Urinary bladder (tissue), 4 donors: ENCODE measurements at places on chromosomes 4 and X. TPM values are rescaled to one million over a fixed set of nuclear protein-coding genes. Genes with fewer than 3 reads are reported as not detected.

The PCDH7 gene
- 121 TPM for total RNA-seq

The SMIM10 gene
- total RNA-seq = 9.6 TPM

The EXOC1L gene
- total RNA-seq = not detected

The CAPN6 gene
- 52.4 TPM for total RNA-seq

The OPHN1 gene
- 19.6 TPM for total RNA-seq

The MAGIX gene
- total RNA-seq = 1.9 TPM

The IL1RAPL2 gene
- total RNA-seq = 3.3 TPM

The GPR143 gene
- total RNA-seq = 0.79 TPM

The SPIN2B gene
- total RNA-seq = 11.9 TPM

The NPFFR2 gene
- total RNA-seq = 3.3 TPM

The AGTR2 gene
- 34.6 TPM for total RNA-seq

The CFP gene
- total RNA-seq = 0.79 TPM

The ZNF185 gene
- total RNA-seq = 9.7 TPM

The ZNF330 gene
- 36.1 TPM for total RNA-seq

DNA sequence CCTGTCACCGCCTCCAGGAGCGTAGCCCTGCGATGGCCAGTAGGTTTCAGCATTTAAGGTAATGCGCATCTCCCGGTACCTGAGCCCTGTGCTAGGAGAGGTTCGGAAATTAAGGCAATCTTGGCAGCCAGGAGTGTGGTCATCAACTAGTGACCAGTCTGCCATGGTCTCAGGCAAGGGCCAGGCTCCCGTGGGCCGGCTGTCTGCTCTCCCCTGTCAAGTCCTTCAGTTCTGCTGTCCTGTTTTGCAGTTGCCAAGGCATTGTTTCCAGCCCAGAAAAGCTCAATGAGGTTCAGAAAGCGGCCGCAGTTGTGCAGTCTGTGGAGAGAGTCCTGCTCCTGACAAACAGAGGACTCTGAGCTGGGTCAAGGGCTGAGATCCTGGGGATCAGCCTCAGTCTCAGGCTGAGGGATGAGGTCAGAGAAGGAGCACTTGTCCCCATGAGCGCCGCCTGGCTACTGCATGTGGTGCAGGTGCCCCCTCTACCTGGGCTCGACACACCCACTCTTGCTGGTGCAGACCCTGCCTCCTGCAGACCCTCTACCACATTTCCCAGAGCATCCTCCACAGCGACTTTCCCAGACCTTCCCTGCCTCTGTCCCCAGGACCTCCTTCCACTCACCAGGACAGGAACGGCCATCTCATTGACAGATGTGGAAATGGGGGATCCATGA is 53.4 kb upstream of the PSAPL1 start:
- DNase-seq = no peak

GRCh38 chrX:117989512-117989911 is 127.1 kb downstream of the KLHL13 start:
- DNase-seq = no peak

DNA sequence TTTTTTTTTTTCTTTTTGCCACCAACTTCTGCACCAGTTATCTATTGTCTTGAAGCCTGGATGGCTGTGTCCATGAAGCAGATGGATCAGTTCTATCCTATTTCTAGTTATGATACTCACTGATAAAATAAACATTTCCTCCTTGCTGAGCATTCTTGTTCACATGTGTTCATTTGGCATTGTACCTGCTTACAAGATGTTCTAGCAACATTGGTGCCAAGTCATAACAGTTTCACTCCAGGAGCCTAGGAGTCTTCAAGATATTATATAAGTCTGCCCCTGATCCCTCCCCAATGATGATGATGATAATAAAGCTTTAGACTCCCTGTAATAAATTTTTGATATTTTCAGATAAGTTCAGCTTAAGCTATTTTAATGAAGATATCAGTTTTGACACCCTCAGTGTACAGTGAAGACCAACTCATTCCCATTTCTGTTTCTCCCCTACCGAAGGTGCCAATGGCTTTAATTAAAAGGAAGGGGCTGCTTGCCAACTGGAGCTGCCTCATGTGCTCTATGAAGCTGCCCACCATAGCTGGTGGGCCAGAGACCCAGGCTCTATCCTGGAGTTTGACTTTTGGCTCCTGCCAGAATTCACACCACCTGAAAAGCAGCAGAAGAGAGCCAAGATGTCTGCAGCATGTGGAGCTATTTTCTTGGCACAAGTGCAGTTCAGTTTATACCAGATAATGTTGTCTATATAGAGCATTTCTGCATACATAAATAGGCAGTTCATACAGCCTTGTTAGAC is 265.4 kb upstream of the TET2 start:
- DNase-seq = no peak

GRCh38 chr4:160414496-160414895 is 1311.6 kb downstream of the RAPGEF2 start:
- no peak for DNase-seq

DNA sequence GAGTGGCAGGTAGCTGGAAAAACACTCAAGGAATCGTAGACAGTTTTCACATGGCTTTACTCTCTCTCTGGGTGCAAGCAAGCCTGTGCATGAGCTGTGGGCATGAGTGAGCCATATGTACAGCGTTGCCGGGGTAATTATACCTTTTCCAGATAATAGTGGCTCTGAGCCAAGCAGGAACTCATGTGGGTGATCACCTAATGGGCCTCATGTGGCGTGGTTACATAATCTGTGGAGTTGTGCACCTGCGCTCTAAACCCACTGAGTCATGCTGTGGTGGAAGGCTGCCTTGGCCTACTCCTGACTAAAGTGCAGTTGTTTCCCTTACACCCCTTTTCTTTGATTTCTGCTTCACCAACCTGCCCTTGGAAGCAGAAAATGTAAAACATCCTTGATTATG is 1564.5 kb upstream of the PCDH10 start:
- no peak for DNase-seq

DNA sequence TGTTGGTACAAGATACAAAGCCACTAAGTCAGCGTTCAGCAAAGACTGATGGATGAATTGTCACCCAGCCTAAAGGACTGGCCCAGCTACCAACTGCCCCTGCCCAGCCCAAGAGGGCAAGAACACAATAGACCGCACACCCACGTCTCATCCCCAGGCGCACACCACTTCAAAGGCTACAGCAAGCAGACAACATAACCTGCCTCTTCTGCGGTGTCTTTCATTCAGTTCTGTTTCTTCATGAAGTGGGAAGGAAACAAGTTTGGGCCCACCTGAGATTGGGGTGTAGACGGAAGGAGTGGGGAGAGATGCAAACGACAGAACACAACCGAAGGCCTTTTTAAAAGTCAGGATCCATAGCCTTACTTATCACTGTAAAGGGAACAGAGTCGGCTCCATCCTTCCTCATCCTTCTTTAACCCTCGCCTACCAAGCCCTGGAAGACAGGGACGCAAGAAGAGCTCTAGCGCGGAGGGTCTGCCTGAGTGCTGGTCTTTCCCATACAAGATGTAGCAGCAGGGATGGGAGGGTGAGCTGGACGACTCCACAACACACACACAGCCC is 691 bp downstream of the SCARB2 start:
- DNase-seq = no peak

GRCh38 chr4:151933122-151933827 is 172.5 kb upstream of the GATB start:
- no peak for DNase-seq

DNA sequence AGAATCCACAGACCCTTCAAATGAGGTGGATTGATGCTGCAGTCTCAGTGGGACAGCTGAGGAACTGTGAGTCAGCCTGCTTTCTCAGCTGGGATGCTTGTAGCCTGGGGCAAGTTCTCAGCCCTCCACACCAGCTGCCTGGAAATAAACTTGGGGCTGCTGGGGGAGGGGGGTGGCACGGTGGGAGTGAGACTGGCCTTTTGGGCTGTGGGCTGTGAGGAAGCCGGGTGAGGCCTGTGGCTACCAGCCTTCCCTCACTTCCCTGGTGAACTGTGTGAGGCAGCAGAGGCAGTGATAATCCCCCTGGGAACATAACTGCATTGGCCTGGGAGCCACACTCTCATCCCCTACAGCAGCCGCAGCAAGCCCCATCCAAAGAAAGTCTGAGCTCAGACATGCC is 114.5 kb upstream of the GUCY1A1 start:
- no peak for DNase-seq

GRCh38 chrX:107574054-107574683 is 54.1 kb upstream of the PRPS1 start:
- DNase-seq = no peak

DNA sequence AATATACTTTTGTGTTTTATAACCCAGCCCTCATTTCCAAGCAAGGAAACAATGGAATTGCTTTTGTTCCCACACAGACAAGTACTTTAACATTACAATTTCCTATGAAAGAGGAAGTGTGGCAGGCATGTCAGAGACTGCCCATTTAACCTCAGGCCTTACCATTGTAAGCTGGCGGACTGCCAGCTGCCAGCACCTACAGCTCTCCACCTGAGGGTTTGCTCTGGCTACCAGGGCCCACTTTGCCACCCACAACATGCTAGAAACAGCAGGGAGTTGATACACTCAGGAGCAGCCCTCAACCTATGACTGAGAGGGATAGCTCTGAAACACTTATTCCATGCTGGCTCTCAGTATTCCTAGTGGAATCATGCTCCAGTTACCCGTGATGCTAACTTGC is 152.3 kb upstream of the PRDX4 start:
- no peak for DNase-seq

GRCh38 chrX:138946926-138947325 is 235.4 kb upstream of the FGF13 start:
- no peak for DNase-seq

GRCh38 chr4:143384381-143384994 is 47.8 kb downstream of the GAB1 start:
- DNase-seq = no peak

DNA sequence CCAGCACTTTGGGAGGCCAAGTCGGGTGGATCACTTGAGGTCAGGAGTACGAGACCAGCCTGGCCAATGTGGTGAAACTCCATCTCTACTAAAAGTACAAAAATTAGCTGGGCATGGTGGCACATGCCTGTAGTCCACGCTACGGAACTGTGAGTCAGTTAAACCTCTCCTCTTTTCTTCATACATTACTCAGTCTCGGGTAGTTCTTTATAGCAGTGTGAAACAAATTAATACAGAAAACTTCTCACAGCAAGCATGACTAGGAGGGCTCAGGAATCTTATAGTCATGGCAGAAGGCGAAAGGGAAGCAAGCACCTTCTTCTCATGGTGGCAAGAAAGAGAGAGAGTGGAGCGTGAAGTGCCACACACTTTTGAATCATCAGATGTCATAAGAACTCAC is 358.9 kb downstream of the NLGN4X start:
- DNase-seq = no peak

GRCh38 chrX:110321670-110322069 is 3.8 kb upstream of the AMMECR1 start:
- no peak for DNase-seq

- no peak for DNase-seq
Observed at GRCh38 chr4:169404960-169405359, 134.2 kb upstream of the SH3RF1 start.

GRCh38 chrX:31487951-31488350 is 416.1 kb upstream of the FTHL17 start:
- no peak for DNase-seq

- DNase-seq = no peak
Observed at GRCh38 chrX:65420154-65420553, 114.4 kb downstream of the LAS1L start.

DNA sequence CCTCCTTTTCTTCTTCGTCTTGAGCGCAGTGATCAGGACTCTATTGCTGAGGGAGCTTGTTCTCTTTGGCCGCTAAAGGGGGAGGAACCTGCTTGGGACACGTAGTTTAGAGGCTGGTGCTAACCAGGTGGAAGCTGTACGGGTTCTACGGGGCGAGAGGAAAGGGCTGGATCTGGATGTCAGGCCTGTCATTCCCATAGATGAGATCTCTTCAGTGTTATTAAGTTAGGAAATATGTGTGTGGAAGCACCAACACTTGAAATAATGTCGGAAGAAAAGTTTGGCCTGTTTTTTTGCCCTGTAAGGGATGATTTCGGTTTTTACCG is 643 bp downstream of the SRP72 start:
- DNase-seq = no peak

DNA sequence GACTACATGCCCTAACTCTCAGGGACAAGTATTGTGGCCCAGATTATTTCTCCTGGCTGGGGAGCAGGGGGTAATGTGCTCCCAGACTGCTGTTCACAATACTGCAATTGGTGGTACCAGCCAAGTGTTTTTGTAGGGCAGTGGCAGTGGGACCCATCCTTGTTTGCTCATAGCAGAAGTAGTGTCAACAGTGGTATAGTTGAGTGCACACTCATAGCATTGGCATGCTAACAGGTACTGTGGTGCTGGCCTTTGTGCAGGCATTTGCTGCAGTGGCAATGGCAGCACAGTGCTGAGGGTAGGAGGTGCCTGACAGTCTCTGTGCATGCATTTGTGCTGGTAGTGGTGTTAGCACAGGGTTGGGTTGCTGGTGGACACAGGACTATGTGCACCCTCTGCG is 995.0 kb downstream of the SH3BGRL start:
- DNase-seq = no peak

DNA sequence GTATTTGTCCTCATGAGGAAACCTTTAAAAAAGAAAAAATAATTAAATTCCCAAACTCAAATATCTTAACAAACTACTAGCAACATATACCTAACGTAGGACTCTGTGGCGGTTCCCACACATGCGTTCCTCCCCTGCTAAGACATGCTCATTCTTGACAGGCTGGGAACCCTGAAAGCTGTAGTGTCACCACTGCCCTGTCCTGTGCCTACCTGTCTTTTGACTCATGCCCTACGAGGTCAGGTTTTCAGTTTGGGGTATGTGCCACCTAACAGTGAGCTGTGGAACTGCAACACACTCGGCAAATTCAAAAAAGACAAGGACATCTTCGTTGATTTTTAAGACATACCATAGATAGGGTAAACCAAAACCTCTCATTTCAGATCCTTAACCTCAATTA is 17.8 kb downstream of the IDS start:
- DNase-seq = no peak

DNA sequence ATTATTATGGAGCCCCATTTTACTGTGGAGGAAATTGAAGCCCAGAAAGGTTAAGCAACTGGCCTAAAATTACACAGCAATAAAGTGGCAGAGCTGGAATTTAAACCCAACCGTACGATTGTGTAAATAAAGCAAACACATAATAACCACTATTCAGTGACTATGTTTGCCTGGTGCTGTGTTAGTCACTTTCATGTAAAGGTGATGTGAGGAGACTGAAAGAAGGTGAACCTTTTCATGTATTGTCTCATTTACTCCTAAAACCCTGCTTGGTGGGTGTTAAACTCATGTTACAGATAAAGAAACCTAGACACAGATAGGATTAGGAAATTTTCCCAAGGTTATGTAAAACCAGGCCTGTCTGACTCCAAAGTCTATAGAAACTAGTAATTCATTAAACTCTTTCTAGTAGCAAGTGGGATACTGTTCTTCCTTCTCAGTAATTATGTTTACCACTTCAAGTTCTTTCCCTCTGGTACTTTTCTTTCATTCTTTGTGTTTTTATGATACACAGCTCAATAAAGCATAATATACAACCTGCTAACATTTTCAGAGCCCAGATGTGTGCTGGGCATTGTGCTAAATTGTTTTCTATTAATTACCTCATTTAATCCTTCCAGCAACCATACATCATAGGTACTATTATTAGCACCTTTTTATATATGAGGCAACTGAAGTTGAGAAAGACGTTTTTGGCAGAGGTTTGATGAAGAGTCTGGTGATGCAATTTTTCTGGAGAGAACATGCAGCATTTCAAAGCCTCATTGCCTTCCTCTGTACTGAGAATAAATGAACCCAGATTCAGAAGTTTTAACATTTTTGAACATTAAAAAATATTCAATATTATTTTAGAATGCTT is 202.7 kb downstream of the SPRY1 start:
- DNase-seq = no peak
